ENCODE measurements at places on chromosomes 7 and 10. TPM values are rescaled to one million over a fixed set of nuclear protein-coding genes. Genes with fewer than 3 reads are reported as not detected.

Gene TLX1
- total RNA-seq, result not detected

Gene PIP
- total RNA-seq, result not detected

Gene ARMH3
- total RNA-seq, result 38.5 TPM

Gene ABLIM1
- total RNA-seq, result 58.7 TPM

Gene RPS24
- total RNA-seq, result 1,474 TPM

Gene PLAC9
- total RNA-seq, result not detected

Gene NPY4R
- total RNA-seq, result not detected

Gene NKX2-3
- not detected for total RNA-seq

Gene GJD4
- 0.15 TPM for total RNA-seq

Gene C10orf105
- total RNA-seq, result 0.04 TPM

Gene GHRHR
- total RNA-seq, result not detected

Gene ZC3HAV1L
- 32.4 TPM for total RNA-seq

Gene C10orf120
- not detected for total RNA-seq

Gene ELAPOR2
- 3.7 TPM for total RNA-seq

Gene HOXA5
- not detected for total RNA-seq

Gene CASTOR2
- 3.8 TPM for total RNA-seq

Gene STEAP4
- not detected for total RNA-seq

Gene EPO
- not detected for total RNA-seq

Gene RNF148
- total RNA-seq, result not detected

Gene WDR86
- total RNA-seq, result 0.45 TPM

Gene CCL24
- total RNA-seq, result not detected

Gene FBXO24
- 5.6 TPM for total RNA-seq

Gene GIMAP7
- 43.1 TPM for total RNA-seq

Gene SCIN
- total RNA-seq, result 0.17 TPM

Gene ZNF398
- 13.8 TPM for total RNA-seq

Gene NPS
- not detected for total RNA-seq

Gene ZNF425
- 0.77 TPM for total RNA-seq

Gene UCN3
- total RNA-seq, result not detected

Gene NSUN6
- 16.5 TPM for total RNA-seq

Gene PTPRE
- total RNA-seq, result 54.1 TPM

Gene HMX3
- 0.21 TPM for total RNA-seq

Gene PDK4
- total RNA-seq, result not detected

Gene FRMD4A
- total RNA-seq, result 0.69 TPM

Gene C10orf143
- 2.0 TPM for total RNA-seq

Gene MMP21
- not detected for total RNA-seq

Gene PGAM2
- total RNA-seq, result 2.4 TPM

Gene HKDC1
- 0.19 TPM for total RNA-seq

Gene NPSR1
- not detected for total RNA-seq

Gene POLR2J
- 74.2 TPM for total RNA-seq

Gene ZNF248
- 8.4 TPM for total RNA-seq

Gene SUMF2
- 88.2 TPM for total RNA-seq

Gene IFIT2
- total RNA-seq, result 3.2 TPM

Gene STEAP2
- 0.24 TPM for total RNA-seq

Gene CNPY1
- not detected for total RNA-seq

Gene CCDC136
- total RNA-seq, result 15.4 TPM

Gene KCNIP2
- total RNA-seq, result 4.5 TPM

Gene HNRNPH3
- total RNA-seq, result 133 TPM

Gene CPA2
- 0.56 TPM for total RNA-seq

Gene ZNF365
- total RNA-seq, result 0.19 TPM

Gene LGI1
- not detected for total RNA-seq

Gene DGKI
- 9.2 TPM for total RNA-seq

Gene UCMA
- not detected for total RNA-seq

Gene CPSF4
- total RNA-seq, result 38.9 TPM
